ENCODE measurements at places on chromosomes 4 and X.

DNA sequence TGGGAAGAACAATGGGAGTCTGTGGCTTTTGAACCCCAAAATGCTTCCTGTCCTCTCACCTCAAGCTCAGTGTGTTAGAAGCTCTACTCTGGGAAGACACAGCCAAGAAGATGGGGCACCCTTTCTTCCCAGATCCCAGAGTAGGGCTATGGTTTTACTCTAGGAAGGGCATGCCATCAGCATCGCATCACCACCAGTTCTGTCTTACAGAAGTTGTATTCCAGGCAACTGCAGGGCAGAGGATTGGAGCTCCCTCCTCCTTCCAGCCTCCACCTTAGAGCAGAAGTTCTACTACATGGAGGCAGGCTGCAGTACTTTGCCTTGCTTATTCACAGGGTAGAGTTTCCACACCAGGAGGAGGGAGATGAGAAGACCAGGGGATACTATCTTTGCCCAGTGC, 18.1 kb upstream of the ZFX start:
- no peak for DNase-seq

DNA sequence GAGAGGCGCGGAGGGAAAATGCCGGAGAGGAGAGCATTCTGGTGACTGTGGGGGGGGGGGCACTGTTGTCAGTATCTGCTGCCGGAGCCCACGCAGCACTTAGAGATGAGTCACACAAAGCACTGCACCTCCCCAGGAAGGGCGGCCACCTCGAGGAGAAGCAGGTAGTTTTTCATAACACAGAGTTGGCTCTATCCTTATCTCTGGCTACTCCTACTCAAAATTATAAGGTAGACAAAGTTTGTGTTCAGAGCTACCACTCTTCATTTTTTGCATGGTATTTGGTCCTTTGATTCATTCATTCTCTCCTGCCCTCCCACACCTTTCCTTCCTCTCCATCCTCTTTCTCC, 76.2 kb upstream of the SCOC start:
- no peak for DNase-seq

DNA sequence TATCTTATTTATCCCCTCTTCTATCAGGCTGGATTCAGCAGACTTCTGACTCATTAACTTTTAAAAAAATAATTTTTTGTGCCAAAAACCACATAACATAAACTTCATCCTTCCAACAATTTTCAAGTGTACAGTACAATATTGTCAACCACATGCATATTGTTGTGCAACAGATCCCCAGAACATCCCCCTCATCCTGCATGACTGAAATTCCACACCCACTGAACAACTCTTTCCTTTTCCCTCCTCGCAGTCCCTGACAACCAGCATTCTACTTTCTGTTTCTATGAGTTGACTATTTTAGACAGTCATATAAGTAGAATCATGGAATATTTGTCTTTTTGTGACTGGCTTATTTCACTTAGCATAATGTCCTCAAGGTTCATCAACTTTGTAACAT, 2.2 kb upstream of the MID2 start:
- DNase-seq = no peak

- DNase-seq = no peak
These were observed 55.9 kb downstream of the FHDC1 start for GRCh38 chr4:152992027-152992426.

DNA sequence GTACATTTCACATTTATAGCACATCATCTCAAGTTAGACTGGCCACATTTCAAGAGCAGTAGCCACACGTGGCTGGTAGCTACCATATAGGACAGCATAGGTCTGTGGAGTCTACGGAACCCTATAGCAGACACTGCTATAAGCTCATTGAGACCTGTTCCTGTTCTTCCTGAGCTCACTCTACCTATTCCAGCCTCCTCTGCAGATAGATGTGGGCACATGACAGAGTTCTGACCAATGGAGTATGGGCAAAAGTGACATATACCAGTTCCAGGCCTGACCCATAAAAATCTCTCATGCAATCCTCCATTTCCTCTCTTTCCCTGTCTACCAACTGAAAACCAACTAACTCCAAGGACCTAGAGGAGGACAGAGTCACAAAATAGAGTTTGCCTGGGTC, 3.5 kb upstream of the HDAC6 start:
- DNase-seq = no peak

DNA sequence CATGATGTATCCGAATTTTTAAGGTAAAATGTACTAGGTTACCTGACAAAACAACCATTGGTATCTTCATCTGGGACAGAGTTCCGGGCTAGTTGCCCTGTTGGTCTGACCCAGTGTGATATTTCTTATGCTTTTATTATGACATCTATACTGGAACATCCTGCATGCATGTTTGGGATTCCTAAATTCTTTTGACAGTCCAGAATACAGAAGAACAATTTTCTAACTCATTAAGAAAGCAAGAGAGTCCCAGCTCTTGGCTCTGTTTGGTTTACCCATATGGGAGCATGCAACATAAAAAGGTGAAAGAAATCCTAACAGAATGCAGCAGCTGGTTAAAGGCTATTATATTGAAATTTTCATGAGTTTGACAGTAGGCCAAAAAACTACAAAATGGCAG, 247.7 kb upstream of the FTHL17 start:
- no peak for DNase-seq

DNA sequence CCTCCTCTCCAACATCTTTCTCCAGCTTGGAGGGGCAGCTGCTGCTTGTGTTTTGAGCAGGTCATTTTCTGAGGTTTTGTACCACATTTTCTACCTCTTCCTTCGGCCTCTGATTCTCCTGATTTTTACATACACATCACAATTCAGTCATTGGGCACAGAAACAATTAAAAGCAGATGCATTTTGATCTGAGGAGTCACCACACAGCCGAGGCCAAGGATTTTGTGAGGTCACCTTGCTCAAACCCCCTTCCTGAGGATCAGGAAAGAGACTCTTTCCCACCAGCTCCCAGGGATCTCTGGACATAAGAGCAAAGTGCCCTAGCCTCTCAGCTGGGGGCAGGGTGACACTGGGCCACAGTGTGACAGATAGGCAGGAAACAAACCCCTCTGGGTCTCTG, 5.4 kb upstream of the FATE1 start:
- DNase-seq = no peak

DNA sequence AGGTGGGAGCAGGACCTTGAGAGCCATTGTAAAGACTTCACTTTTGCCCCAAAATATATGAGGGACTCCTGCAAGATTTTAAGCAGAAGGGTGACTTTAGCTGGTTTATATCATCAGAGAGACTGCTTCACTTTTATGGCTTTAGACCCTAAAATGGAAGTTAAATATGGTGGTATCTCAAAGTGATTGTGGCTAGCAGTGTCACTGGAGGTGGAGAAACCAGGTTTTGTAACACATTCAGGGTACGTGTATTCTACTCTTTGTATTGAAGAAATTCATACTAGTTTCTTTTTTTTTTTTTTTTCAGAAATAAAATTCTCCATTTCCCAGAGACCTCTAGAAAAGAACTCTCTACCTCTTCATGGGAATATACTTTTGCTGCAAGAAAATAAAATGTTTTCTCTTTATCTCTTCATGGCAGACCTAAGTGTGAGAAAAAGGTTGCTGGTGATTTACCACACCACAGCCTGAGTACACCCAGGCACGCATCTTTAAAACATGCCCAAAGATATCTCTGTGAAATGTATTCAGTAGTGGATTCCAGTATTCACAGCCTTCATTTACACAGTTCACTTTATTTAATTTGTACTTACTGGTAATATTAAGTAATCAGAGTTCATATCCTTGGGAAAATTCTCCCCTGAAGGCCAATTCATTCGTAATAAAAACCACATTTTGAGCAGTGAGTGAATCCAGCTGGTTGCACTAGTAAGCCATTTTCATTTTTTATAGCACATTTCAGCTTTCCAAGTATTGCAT, 74.3 kb upstream of the GUCY1A1 start:
- no peak for DNase-seq

- no peak for DNase-seq
These were observed 217.9 kb upstream of the GPC4 start for GRCh38 chrX:133633162-133633561.

DNA sequence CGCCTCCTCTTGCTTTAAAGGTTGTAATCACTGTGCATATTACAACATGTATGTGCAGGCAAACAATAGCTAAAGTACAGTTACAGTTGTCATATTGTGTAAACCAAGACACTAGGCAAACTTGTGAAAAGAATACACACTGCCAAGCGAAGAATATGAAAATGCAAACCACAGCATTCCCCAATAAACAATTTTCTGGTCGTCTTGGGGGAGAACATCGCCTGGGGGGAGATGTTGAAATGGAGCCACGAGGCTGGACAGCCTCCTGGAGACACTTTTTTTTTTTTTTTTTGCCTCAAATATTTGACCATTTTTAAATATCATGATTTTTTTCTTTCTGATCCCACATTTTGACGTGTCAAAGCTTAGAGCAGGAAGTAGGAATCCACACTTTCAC, 51.7 kb upstream of the PDLIM3 start:
- no peak for DNase-seq

GRCh38 chrX:48025561-48025960, 18.8 kb downstream of the SPACA5 start:
- no peak for DNase-seq

DNA sequence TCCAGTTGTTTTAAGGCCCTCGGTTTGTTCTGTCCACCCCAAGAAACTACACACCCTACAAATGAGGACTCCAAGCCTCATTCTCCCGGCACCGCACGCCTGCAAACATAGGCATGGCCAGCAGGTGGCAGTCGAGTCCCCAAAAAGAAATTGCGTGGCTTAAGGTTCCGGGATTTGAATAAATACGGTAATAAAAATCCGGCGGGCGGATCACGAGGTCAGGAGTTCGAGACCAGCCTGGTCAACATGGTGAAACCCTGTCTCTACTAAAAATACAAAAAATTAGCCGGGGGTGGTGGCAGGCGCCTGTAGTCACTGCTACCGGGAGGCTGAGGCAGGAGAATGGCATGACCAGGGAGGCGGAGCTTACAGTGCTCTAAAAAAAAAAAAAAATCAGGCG, 21.8 kb upstream of the CSF2RA start:
- DNase-seq = peak; percentile 82

- DNase-seq = no peak
These were observed 3.2 kb downstream of the CAMK2D start for GRCh38 chr4:113758372-113758771.

DNA sequence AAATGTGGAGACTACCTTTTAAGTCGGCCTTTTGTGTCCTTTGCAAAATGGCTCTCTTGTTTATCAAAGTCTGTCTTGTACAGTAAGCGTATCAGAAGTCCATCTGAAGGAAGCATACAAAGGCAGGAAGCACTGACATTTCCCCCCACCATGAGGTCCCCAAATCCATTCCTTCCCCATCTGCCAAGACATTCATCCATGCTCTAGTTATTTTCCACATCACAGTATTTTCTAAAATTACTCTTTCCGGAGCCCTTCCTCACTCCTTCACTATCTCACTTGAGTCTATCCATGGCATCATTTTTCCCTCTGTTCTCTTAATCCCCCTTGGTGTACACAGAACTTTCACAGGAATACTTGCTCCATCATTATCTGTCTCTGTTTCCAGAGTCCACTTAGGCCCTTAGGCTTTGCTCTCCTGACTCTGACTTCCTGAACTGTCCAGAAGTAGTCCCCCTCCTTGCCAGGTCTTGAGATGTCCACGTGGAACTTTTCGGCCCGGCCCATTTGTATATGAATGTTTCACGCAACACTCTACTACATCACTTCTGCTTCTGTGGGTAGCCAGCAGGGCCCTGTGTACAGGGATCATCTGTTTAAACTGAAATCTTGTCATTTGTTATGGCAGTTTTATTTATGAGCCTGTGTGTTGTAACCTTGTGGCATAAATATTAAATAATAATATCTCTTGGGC, 2.1 kb downstream of the SEL1L3 start:
- no peak for DNase-seq

DNA sequence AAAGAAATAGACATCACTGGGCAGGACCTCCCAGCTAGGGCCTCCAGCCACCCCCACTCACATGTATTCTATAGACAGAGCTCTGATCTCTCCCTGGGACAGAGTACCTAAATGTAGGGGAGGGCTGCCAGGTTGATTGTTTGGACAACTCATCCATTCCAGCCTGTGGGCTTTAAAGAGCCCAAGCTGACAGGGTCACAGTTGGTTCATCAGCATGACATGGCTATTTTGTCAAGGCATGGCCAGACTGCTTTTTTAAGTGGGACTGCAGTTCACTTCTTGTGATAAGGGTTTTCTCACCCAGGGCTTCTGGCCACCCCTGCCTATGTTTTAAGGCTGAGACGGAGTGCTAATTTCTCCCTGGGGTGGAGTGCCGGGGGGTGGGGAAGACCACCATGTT, 63.3 kb downstream of the KLHL4 start:
- DNase-seq = no peak

Measured in CD8-positive, alpha-beta T cell (primary cell).